ENCODE measurements at places on chromosomes 4 and X.

GRCh38 chr4:184889666-184890335 is 64.0 kb upstream of the ACSL1 start:
- DNase-seq: no peak

DNA sequence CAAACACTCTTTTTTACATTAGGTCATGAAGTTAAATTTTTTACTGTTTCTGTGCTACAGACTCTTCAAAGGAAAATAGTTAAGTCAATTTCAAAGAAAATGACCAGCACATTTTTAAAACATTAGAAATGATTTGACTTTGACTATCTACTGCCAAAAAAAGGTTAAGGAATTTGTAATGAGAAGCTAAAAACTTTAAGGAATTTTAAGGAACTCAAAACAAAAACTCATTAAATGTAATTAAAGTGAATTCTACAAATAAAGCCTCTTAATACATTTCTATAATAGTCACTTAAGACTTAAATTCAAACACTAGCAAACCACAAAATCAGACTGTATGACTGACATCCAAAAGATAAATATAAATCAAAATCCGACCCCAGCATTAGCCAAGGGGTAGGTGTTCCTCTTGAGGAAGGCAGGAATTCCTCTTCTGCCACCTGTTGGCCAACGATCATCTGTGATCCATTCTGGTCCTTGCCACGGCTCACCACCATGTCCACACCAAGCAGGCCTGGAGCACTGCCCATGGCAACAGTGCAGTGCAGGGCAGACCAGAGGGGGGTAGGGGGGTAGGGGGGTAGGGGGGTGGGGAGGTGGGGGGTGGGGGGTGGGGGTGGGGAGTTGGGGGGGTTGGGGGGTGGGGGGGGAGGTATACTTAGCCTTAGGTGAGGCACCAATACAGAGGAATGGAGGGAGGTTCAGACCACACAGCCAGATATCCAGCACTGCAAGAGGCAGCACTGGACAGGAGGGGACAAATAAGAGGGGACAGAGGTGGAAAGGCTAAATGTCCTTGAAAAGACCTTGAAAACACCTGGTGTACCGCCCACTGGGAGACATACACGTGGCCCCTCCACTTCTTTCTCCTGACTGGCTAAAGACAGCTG is 287.4 kb downstream of the CHIC1 start:
- no peak for DNase-seq

- no peak for DNase-seq
Observed at GRCh38 chrX:63920875-63921274, 135.9 kb upstream of the ARHGEF9 start.

- no peak for DNase-seq
Observed at GRCh38 chr4:107711831-107712230, 8.2 kb downstream of the PAPSS1 start.

DNA sequence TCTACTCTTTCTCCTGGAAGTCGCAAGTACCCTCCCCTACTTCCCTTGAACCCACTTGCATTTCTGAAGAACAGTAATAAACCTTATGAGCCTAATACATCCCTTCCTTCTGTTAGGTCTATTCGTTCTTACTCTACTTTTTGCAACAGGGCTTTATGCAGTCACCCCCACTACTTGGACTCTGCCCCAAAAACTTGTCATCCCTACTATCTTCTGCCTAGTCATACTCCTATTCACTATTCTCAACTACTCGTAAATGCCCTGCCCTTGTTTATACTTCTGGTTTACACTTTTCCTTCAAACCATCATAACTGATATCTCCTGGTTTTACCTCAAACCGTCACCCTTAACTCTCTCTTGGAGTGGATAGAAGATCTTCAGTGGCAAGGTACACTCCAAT is 55.2 kb upstream of the SLIT2 start:
- DNase-seq: no peak

DNA sequence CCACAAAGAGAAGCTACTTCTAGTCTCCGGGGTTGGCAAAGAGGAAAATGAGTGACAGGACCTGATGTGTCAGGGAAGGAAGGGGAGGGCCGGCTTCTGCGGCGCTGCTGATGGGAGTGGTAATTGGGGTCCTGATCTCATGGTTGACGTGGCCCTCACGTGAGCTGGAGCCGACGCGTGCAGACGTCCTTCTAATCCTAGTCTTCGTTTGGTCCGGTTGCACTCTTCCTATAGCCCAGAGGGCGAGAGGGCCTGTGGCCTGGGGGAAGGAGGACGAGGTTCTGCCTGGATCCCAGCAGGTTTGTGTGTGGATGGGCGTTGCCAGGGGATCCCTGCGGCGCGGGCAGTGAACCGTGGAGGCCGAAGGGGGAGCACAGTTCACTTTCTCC is at the start of gene ARMCX1:
Gene ARMCX1, plus strand, starts transcription at position 186 of the 389 bp plus-strand sequence. CDS start 2,384 bp downstream, outside the sequence.
- no peak for DNase-seq

DNA sequence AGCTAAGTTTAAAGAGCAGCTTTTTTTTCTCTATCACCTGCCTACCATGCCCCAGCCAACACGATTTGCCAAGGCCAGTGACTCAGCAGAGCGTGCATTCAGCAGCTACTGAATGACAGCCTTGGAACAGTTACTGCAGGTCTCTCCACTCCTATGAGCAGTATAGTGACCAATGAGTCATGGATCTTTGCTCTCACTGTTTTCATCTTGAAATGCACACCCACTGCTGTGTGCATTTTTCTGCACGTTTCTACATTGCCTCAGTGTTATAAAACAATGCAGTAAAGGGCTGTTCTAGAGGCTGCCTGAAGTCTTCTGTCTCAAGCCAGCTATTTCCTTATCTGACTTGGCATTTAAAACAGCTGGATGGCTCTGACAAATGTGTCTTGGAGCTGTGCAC is 66.0 kb upstream of the C4orf54 start:
- no peak for DNase-seq

DNA sequence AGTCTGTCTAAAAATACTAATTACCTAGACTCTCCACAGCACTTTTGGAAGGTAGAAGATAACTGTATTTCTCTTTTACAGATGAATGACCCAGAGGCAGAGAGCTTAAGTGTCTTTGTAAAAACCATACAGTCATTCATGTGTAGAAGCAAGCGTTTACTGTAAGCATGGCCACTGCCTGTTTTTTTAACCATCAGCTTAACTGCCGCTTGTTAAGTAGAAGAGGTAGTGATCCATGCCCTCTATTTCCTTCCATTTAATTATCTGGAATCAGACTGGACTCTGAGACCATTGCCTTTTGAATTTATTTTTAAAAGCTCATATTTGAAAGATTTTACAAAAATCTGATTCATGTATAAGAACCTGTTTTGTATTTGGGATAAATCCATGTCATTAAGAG is 111.2 kb upstream of the TECRL start:
- DNase-seq: no peak

- no peak for DNase-seq
Observed at GRCh38 chrX:104253567-104254441, 929 bp downstream of the ESX1 start.

- DNase-seq: no peak
Observed at GRCh38 chr4:11313157-11313943, 115.3 kb downstream of the HS3ST1 start.

DNA sequence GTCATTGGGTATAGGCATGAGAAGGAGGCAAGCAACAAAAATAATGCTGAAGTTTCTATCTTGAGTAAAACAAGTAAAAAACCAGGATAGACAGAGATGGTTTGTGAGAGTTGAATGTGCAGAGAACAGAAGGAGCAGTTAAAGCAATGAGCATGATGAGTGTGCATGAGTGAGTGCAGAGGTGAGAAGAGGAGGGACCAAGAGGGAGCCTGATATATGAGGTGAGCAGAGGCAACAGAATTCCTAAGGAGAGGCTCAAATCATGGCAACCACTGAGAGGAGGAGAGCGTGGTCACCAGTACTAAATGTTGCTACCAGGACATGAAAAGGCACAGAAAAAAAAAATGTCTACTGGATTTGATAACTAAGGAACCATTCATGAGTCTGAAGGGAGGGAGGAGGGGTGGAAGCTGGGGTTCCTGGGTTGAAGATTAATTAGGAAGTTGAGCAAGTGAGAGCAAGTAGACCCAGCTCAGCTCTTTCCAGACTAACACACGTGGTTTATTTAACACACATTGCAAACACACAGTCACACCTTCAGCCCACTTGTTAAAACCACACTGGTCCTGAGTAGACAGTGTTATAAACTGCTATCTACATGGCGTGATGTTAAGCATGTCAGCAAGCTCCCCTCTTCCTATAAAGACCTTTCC is 69.0 kb upstream of the IQCM start:
- DNase-seq: no peak

- DNase-seq: no peak
Observed at GRCh38 chr4:113756005-113756410, 5.5 kb downstream of the CAMK2D start.

DNA sequence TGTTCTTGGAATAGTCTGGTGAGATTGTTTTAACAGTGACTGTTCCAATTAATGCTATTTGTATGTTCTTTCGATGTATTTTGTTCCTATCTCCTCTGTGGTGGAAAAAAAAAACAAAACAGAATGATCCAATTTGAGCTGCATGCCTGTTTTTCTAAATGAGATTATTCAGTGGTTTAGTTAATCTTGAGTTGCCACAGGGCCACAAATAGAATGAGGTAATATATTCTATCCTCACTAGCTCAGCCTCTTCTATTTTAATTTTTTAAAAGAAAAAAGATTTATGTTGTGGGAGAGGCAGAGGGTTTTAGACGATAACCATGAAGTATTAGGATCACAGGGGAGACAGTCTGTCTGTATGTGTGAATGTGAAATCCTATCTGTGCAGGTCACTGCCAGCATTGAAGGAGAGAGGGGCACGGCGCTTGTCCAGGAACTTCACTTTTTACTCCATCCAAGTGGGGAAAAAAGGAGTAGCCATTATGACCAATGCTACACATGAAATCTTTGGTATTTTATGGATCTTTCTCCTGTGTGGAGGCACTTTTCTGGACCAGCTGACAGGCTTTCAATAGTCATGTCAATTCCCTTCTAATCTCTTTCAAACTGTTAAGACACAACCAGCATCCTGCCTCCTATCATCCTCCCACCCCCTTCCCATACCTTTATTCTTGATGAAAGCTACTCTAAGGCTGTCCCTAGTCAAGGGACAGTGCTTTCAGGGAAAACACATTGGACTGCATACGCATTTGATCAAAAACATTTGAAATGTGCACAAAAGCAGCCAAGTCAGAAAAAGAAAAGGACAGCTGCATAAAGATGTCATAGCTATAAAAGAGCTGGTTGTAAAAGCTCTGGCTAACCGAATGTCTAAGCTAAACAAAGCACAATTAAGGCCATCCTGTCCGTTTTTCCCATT is 1063.8 kb upstream of the INTU start:
- no peak for DNase-seq

GRCh38 chr4:137819964-137820383 is 287.7 kb upstream of the PCDH18 start:
- no peak for DNase-seq

DNA sequence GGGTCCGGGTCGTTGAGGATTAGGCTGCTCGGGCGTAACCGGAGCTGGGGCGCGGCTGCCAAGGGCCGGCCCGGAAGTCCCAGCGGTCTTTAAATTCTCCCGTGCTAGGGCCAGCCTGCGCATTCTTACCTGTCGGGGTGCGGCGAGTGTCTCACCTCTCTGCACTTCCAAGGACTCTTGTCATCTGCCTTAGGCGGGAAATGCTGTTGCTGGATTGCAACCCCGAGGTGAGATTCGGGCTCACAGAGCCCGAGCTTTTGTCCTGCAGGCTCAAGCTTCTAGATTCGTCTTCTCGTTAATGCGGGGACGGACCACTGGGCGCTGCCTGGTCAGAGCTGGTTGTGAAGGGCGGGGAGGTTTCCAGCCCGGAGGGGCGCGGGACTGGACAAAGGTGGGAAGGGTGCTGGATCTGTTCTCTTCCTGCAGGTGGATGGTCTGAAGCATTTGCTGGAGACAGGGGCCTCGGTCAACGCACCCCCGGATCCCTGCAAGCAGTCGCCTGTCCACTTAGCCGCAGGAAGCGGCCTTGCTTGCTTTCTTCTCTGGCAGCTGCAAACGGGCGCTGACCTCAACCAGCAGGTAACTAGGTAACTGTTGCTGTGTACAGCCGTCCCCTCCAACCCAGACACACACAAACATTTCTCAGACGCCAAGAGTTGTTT is at the start of gene ANKRD37:
Gene ANKRD37, plus strand, starts transcription at position 118 of the 662 bp plus-strand sequence. Its CDS starts 83 bp downstream, at position 201.
- no peak for DNase-seq

DNA sequence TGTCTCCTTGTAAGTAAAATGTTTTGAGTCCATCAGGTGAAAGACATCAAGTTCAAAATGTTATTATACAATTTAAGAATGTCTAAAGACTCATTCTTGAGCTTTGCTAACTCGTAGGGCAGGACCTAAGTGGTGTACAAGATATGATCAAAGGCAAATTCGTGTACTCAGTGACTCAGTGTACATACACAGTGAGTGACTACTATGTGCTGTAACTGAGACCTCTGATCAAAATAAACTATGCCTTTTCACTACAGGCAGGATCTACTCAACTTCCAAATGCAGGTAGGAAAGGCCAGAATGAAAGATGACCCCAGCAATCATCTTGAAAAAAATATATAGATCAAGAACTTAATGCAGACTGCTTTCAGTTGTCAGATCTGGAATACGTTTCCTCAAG is 49.9 kb downstream of the ADGRG2 start:
- DNase-seq: no peak

GRCh38 chr4:107258359-107258758 is 222.2 kb upstream of the DKK2 start:
- no peak for DNase-seq

DNA sequence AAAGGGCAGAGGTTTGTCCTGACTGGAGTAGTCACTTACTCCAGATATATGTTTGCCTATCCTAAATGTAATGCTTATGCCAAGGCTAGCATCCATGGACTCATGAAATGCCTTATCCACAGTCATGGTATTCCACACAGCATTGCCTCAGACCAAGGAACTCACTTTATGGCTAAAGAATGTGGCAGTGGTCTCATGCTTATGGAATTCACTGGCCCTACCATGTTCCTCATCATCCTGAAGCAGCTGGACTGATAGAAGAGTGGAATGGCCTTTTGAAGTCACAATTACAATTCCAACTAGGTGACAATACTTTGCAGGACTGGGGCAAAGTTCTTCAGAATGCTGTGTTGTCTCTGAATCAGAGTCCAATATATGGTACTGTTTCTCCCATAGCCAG is 1014.8 kb downstream of the RAPGEF2 start:
- DNase-seq: no peak

DNA sequence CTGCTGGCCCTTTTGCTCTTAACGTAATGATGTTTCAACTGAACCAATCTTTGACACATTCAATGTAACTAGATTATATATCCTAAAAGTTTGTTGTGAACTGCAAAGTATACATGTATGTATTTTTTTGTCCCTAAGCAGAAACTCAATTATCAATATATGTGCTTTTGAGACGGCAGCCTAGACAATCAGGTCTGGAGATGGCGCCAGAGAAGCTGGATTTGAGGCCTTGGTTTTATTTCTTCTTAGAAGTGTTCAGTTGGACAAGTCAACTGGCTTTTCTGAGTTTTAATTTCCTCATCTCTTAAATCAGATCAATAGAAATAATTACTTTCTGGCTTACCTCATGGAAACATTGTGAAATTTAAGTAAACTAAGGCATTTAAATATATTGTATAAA is 62.5 kb downstream of the DCAF8L1 start:
- no peak for DNase-seq

- no peak for DNase-seq
Observed at GRCh38 chr4:2068566-2068965, 9.4 kb downstream of the NAT8L start.
